Natural killer cell (primary cell): ENCODE measurements at places on chromosomes 2 and 18. TPM values are rescaled to one million over a fixed set of nuclear protein-coding genes. Genes with fewer than 3 reads are reported as not detected.

GRCh38 chr2:62140426-62141141 is 55.3 kb upstream of the B3GNT2 start:
- no peak for DNase-seq

- DNase-seq = no peak
These were observed 79.5 kb downstream of the SLC8A1 start for GRCh38 chr2:40372283-40372985.

The NEMP2 gene
- 21.0 TPM for total RNA-seq

GRCh38 chr2:26651470-26651771 is 10.3 kb upstream of the CIB4 start:
- no peak for DNase-seq

The MAB21L4 gene
- total RNA-seq = not detected

The PLA2R1 gene
- not detected for total RNA-seq

DNA sequence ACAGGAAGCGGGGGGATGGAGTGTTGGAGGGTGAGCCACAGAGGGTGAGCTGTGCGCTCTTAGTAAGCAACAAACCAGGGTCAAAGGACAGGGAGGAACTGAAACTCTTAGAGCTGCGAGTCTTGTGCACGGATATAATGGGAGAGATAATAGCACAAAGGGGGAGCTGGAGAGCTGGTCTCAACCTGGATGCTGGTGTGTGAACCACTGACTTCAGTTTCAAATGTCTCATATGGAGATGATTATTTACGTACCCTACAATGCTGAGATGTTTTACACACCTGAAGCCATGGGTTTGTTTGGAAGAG is 35.9 kb downstream of the PTGR3 start:
- no peak for DNase-seq

- no peak for DNase-seq
These were observed 8.6 kb downstream of the ALPI start for GRCh38 chr2:232464544-232464885.

The UGT1A3 gene
- total RNA-seq = not detected

The SERPINB4 gene
- not detected for total RNA-seq

GRCh38 chr2:74567881-74568280 is 13.4 kb downstream of the DOK1 start:
- no peak for DNase-seq
